ENCODE measurements at places on chromosomes 3 and 15. TPM values are rescaled to one million over a fixed set of nuclear protein-coding genes. Genes with fewer than 3 reads are reported as not detected.

- no peak for DNase-seq
These were observed 27.4 kb downstream of the SLCO2A1 start for GRCh38 chr3:134002306-134002705.

GRCh38 chr15:25248583-25249235 is 190.1 kb downstream of the UBE3A start:
- no peak for DNase-seq

GRCh38 chr3:45992821-45993221 is 2.8 kb downstream of the FYCO1 start:
- no peak for DNase-seq

GRCh38 chr3:16512435-16513140 is 911 bp downstream of the RFTN1 start:
- peak; percentile 51 for DNase-seq

DNA sequence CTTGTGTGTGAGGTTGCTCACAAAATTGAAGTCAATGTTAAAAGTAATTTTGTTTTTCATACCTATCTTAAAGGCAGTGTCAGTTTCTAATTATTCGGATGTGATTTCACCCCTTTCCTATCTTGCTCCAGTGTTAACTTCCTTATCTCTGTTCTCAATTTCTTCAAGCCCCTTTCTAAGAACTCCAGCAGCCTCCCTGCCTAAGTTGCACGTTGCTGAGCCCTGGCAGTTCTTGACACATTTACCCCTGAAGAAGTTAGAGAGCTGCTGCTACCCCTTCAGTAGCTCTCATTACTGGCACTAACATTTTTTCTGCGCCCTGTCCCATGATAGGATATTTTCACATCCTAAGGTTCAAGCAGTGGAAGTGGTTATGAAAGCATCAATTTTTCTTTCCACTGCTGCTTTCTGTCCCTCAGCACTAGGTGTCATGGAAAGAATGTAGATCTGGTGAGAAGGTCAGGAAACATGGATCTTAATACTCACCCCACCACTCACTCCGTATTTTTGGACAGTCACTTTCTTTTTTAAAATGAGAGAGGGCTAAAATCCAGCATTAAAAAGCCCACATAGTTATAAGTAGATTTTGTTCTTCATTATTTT is 62.9 kb downstream of the OPA1 start:
- DNase-seq: no peak

DNA sequence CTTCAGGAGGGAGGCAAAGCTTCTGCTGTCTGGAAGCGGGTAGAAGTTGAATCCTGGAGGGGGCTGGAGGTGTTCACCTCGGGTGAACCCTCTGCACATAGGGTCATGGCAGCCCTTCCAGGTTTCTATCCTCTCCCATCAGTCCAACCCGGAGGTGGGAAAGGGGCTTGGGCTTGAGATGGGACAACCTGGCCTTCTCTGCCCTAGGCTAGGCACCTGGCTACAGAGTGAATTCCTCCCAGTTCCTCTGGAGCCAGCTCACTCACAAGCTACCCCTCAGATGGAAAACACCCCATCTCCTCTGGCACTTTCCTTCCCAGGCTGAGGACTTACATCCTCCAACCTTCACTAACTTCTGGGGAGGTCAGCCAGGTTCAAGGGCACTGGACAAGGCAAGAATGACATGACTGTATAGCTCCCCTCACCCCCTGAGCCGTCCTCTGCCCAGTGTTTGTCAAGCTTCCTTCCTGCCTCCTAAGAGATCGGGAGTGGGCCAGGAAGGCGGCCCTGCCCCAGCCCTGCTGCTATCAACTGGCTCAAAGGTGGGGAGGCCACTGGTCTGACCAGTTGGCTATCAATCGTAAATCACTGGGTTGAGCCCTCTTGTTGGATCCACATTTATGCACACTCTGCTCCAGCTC is 45.8 kb downstream of the KLF15 start:
- DNase-seq: no peak

GRCh38 chr3:21543380-21544075 is 207.5 kb downstream of the ZNF385D start:
- no peak for DNase-seq

DNA sequence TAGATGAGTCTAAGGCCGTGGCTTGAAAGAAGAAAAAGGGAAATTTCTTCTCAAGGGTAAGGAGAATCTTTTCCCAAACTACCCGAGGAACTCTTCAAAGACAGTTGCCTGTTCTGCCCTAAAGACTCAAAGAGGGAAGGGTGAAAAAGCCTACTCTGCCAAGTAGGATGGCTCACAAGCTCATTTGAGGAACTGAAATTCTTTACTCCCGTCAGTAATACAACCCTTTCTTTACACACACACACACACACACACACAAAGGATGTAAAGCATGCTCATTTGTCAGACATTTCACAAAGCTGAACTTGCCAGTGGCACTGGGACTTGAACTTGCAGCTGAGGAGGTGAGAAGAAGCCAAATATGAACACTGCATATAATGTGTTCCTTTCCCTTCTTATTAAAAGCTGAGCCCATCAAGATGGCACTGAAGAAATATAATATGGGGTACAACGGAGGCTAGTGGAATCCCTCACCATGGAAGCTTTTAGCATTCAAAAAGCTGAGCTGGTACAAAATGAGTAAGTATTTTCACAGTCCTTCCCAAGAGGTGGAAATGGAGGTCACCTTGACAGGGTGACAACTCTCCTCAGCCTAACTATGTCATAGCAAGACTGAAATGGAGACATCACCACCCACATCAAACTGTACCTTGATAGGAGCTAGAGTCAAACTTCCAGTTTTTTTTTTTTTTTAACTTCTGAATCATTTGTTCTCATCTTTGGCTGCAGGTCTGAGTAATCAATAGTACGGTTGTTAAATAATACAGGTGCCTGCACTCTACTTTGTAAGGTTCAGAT is 57.6 kb downstream of the TAFA4 start:
- DNase-seq: no peak

GRCh38 chr3:10359761-10360161 is 38.8 kb upstream of the SEC13 start:
- no peak for DNase-seq

DNA sequence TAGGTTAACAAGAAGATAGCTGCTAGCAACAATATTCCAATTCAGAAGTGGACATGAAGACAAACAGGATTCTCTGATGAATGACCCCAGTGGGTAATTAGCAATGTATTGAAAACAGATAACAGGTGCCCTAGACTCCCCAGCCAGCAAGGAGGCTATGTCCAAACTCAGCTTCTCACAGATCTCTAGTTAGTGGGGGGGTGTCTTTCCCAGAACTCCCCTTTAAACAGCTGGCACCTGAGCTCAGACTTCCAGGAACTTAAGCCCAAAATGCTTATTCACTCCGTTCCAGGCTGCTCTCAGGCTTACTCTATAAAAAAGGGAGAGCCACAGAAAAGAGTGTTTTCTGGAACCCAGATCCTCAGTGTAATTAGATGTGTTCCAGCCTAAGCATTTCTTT is 423.0 kb upstream of the THBS1 start:
- no peak for DNase-seq

GRCh38 chr15:101201411-101202174 is 50.3 kb downstream of the CHSY1 start:
- no peak for DNase-seq

DNA sequence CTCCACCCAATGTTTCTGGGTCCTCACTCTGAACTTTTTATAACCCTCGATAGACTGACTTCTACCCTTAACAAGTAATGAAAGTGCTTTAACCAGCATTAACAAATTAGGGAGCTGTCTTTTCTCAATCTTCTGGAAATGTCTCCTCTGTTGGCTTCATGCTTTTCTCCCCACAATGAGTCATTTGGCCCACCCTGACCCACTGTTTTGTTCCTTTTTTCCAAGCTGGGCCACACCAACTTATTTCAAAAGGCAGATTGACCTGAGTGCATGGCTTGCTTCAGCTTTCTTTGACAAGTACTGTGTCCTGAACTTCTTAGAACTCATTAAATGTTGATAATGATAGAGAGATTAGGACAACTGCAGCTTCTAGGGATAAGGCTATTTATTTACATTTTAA is 199.6 kb upstream of the SEMA6D start:
- DNase-seq: no peak

- no peak for DNase-seq
These were observed 353.4 kb downstream of the CHST2 start for GRCh38 chr3:143472731-143473523.

DNA sequence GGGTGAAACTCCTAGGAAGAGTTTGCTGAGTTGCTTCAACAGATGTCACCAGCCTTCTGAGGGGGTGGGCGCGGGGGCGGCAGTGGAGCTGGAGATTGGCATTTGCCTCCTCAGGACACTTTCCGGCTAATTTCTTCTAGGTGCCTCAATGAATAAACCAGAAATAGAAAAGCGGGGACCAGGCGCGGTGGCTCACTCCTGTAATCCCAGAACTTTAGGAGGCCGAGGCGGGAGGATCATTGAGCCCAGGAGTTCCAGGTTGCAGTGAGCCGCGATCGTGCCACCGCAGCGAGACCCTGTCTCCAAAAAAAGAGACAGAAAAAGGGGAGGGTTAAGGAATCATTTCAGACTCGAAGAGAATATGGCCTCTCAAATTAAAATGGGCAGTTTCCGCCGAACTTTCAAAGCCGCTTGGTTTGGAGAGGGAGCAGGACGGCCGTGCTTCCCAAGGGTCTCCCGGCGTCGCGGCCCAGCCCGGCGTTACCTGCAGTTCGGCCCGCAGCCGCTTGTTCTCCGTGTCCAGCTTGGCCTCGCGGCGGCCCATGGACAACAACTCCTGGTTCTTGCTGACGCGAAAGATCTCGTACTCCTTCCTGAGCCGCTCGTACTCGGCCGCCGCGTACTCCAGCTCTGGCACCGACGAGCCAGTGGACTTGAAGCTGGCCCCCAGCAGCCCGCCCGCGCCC is 587 bp downstream of the NPHP3 start:
- no peak for DNase-seq

DNA sequence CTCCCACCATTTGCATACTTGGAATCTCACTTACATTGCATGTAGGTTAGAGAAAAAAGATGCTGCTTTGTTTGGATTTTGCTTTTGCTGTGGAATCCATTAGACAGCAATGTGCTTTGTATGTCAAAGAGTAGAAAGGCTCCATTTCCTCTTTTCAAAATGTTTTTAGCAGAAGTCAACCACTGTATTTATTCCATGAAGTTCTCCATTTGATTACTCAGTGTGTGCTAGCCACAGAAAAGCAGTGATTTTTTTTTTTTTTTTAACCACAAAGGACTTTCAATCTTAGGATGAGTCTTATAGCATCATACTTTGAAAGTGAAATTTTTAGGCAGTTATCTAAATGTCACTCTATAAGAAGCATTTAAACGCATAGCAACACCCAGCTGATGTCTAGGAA is 285.0 kb upstream of the ADAMTS9 start:
- no peak for DNase-seq

BNIP2 gene
- 109 TPM for total RNA-seq
